ENCODE measurements at places on chromosomes 2 and 18.

- no peak for DNase-seq
Measured at GRCh38 chr2:70566906-70567305, 13.3 kb upstream of the TGFA start.

GRCh38 chr2:88450925-88451810 is 1.3 kb downstream of the FOXI3 start:
- DNase-seq = no peak

DNA sequence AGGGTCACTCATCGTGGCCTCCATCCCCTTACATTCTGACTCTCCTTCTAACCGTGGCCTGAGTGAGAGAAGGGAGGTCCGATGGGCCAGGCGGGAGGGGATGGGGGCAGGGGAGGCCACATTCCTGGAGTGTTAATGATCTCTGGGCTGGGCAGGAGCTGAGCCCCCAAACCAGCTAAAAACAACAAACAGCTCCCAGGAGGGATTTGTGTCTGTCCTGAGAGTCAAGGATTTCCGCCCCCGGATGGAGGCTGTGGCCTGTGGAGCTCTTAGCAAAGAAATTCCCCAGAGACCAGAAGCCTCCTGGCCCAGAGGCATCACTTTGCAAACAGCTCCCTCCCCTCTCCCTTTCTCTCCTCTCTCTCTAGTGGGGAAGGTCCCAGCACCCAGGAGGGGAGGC is 23.5 kb downstream of the EMX1 start:
- peak; percentile 56 for DNase-seq

DNA sequence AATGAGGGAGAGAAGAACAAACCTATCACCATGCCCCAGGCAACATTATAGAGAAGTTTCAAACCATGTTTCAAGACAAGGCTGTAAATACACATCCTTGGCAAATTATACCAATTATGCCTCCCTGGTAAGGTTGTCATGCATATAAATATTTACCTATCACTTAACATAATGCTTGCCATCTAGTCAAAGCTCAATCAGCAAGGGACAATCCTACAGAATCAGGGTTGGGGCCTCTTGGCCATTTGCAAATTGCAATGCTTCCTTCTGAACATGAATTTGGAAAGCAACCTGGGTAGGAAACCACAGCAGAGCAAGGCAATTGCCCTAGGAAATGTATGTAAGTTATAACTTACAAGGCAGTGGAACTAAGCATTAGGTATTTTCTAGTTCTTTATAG is 907.2 kb upstream of the CDH2 start:
- no peak for DNase-seq

GRCh38 chr18:22604986-22605421 is 187.3 kb upstream of the CTAGE1 start:
- no peak for DNase-seq

- DNase-seq = no peak
Measured at GRCh38 chr2:183996825-183997793, 601.2 kb upstream of the ZNF804A start.

GRCh38 chr2:32647180-32647651 is 19.4 kb downstream of the TTC27 start:
- peak; percentile 62 for DNase-seq

- DNase-seq = no peak
Measured at GRCh38 chr18:811182-811891, 705 bp downstream of the YES1 start.

Data from AG04449 (cell line).